GM12878 (cell line): ENCODE measurements at places on chromosomes 12 and 14. TPM values are rescaled to one million over a fixed set of nuclear protein-coding genes. Genes with fewer than 3 reads are reported as not detected.

DNA sequence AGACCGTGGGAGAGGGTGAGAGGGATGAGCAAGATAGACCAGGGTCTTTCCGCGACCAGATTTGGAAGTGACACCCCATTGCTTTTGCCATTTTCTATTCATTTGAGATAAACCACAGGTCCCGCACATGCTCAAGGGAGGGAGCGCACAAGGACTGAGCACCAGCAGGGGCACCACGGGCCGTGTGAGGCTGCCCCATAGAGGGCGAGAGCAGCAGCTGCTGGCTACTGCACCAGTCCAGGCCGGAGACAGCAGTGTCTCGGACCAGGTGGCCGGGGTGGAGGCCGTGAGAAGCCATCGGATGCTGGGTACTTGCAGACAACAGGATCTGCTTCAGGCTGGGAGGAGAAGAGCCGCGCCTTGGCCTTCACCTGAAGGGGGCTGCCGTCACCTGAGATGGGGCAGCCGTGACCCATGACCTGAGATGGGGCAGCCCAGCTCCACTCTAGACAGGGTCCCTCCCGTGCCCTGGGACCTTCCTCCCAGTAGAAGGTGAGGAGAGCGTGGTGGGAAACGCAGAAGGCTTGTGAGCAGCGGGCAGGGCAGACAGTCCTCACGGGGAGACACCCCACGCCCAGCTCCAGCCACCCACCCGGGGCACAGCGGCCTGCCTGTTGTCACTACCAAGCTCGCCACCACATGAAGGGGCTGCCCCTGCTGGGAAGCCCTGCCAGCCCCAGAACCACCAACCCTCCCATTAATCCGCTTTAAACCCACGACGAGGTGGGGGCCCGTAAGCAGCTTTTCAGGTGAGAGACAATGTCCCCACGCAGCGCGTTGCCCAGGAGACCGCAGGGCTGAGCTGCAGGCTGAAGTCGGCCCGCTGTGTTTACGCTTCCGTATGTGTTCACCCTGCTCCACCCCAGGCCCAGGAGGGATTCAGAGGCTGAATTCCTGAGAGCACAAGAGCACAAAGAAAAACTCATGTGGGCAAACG, 61.7 kb upstream of the FBRSL1 start:
- DNase-seq, result no peak

DNA sequence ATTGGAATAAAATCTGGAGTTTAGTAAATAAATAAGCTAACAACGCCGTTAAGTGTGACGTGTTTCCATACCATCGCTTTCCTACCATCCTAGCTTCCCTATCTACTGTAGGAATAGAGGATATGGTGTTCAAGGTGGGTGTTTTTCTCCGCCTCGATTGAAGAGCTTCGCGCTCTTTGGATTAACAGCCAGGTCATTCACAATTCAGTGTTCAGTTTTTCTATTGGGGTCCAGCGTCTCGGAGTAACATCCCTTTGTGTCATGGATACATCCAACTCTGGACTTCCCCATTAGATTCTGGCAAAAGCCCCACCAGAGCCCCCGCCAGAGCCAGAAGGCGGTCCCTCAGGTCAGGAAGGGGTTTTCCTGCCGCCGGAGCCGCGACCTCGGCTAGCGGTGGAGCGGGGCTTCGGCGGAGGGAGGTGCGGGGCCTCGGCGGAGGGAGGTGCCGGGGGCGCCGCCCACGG, 1.2 kb upstream of the SRGAP1 start:
- no peak for DNase-seq

GRCh38 chr12:120474616-120474960, 5.0 kb upstream of the SRSF9 start:
- DNase-seq, result no peak

GRCh38 chr14:93112891-93113677, 2.6 kb downstream of the ITPK1 start:
- peak; percentile 66 for DNase-seq

DNA sequence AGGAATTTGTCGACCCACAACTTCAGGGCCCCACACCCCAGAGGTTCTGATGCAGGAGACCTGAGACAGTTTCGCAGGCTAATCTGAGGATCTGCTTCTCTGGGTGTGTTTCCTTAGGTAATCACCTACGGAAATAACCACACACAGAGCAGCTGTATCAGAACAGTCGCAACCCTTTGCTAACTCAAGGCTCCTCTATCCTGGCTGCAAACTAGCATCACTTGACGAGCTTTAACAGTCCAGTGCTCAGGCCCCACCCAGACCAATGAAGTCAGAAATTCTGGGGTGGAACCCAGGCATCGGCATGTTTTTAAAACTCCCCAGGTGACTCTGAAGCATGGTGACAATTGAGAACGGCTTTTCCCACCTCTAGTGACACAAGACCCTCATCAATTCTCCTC, 20.7 kb downstream of the SLC7A7 start:
- DNase-seq, result peak; percentile 79

DNA sequence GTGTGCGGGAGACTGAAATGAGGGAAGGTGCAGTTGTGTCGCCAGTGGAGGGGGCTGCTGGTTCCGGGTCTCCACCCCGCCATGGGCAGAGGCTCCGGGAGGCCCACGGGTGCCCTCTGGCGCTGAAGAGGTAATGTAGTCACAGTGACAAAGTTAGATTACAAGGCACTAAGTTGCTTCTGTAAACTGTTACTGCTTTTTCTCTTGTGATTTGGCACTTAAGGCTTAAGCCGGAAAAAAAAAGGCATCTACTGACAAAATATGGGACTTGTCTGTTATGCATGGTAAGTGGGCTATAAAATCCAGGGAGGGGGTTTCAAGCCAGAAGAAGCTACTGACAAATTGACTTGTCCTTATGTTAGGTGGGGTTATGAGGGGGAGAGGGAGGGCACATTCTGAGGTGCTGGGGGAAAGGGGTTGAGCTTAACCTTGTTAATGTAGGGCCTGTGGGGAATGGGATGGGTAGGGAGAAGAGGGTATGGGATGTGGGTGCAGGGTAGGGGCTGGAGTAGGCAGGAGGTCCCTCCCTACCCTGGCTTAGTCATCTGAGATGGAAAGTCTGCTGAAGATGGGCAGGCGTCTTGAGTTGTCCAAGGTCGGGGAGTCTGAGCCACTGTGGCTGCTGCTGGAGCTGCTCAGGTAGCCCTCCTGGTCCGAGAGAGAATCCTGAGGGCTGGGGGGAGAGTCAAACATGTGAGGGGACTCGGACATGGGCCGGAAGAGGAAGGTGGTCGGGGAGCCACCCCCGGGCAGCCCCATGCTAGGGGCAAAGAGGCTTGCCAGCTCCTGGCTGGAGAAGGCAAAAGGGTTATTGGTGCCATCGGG, 3.7 kb downstream of the ZFP36L1 start:
- no peak for DNase-seq

GRCh38 chr12:4287325-4288211, 14.0 kb downstream of the CCND2 start:
- no peak for DNase-seq

GRCh38 chr14:94103554-94104150, 6.9 kb upstream of the IFI27 start:
- DNase-seq, result no peak

GRCh38 chr12:31325524-31325875, 450 bp downstream of the SINHCAF start:
- no peak for DNase-seq

- no peak for DNase-seq
These were observed 50.4 kb downstream of the NINJ2 start for GRCh38 chr12:612886-613285.

DNA sequence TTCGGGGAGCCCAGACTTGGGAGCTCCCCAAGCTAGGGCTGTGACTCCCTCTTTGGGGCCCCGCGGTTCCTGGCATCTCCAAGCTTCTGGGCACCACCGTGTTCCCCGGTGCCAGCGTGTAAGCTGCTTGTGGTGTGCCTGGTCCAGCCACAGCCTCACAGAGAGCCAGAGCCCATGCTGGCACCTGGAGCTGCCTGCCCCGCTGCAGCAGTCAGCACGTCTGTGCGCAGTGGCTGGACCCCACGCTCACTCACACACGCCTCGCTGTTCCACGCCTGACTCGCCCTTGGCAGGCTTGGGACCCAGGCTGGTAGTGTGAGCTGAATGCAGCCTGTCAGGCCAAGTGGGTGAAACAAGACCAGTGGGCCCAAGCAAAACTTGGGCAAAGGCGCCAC, 34.5 kb downstream of the APAF1 start:
- DNase-seq, result no peak

GRCh38 chr12:4220536-4221257, 52.9 kb upstream of the CCND2 start:
- DNase-seq, result no peak

DNA sequence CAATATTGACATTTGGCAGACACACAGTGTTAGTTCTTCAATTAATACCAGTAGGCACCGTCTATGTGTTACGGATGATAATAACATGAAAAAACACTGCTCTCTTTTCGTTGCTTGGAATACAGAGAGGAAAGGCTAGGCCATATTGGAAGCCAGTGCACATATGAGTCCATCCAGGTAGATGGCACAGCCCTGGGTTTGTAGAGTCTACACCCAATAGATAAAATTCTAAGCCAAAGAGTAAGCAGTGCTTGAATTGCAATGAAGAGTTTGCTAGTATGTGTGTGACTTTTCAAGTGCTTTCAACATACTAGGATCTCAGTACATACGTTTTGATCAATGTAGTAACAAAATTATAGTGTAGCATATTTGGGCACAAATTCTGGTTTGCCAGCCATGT, 243.3 kb upstream of the AVPR1A start:
- DNase-seq, result no peak

DNA sequence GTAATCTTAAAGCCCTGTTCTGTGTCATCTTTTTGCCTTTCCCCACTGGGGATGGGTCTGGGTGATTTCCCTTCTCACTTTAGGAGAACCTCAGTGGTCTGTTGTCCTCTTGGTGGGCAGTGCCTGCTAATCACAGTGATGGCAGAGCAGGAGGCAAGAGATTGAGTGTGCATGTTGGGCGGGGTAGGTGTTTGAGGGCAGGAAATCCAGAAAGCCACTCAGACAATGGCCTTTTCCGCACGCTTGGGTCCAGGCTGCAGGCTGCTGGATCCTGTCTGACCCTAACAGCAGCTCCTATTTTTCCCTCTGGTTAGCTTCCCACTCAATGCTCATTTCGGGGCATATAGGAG, 13.7 kb upstream of the ITGA5 start:
- no peak for DNase-seq

GRCh38 chr14:100539003-100539660, 48.1 kb downstream of the BEGAIN start:
- no peak for DNase-seq

- no peak for DNase-seq
These were observed 380.5 kb upstream of the FBXO33 start for GRCh38 chr14:39812532-39813320.

The KIF5A gene
- total RNA-seq, result 2.2 and 2.9 TPM in 2 replicates

The OTOGL gene
- total RNA-seq, result 0.31 and 0.56 TPM in 2 replicates

The TAS2R7 gene
- total RNA-seq, result not detected in 2 replicates

The PPFIBP1 gene
- total RNA-seq, result 3.8 and 4.2 TPM in 2 replicates

The RHEBL1 gene
- 7.2 and 7.9 TPM in 2 replicates for total RNA-seq
